GM19239 (cell line): ENCODE measurements at places on chromosomes 3 and 15.
A peak's percentile ranks its signal among the peaks of the same experiment; 100 is the strongest.

- DNase-seq, result no peak
These were observed 305.8 kb upstream of the THBS1 start for GRCh38 chr15:39275066-39275465.

- no peak for DNase-seq
These were observed 102.6 kb downstream of the EFL1 start for GRCh38 chr15:82159922-82160321.

DNA sequence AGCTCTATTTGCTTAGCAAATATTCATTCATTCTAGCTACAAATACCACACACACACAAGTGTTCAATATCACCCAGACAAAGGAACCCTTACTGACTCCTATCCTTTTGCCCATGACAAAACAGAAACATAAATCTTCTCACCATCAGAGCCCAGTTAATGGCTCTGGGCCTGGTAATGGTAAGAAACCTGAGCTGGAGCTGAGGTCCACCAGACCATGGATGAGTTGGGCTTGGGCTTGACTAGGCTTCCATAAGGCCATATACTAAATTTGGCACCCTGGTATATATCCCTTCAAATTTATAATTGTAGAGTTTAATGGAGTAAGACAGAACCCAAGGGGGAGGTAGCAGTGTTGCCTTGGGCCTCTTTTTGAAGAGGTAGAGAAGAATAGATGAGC is 29.4 kb downstream of the GPR176 start:
- no peak for DNase-seq

DNA sequence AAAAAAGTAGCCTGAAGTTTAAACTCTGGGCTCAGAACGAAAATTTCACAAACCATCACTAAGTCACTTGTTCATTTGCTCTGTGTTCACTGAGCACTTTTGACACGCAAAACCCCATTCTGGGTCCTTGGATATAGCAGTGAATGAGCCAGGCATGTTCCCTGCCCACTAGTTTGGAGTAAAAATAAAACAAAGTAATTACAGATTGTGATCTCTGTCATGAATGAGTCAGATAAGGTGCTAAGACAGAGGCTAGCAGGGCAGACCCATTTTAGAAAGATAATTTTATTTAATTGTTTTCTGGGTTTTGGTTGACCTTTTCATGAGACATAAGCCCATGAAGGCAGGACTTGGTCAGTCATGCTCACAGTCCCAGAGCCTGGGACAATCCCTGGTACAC is 84.1 kb upstream of the ARHGEF3 start:
- no peak for DNase-seq

DNA sequence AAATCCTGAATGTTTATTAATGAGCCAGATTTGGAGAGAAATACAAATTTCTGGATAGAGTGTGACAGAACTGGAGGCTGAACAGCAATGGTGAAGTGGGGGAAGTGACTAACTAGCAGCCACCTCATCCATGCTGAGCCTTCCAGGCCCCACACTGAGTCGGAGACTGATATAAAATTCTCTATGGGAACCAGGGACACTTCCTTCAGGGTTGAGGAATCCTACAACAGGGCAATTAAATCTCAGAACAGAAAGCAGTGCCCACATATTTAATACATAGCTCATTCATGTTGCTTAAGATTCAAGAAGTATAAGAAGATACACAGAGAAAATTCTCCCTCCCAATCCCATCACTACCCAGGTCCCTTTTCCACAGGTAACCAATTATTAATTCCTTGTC is 49.3 kb downstream of the HACD2 start:
- DNase-seq, result no peak

DNA sequence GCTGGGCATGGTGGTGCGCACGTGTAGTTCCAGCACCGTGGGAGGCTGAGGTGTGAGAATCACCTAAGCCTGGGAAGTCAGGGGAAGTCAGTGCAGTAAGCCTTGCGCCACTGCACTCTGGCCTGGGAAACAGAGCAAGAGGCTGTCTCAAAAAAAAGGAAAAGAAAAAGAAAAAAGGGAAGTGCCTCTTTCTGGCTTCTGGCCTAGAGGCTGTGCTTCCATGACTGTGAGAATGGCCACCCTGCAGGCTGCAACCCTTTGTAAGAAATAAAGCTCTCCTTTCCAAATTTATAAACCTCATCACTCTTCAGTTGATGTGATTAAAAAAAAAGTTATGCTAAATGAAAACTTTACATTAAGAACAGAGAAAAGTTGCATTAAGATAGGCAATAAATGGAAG is 774.3 kb downstream of the TUSC7 start:
- DNase-seq, result no peak

DNA sequence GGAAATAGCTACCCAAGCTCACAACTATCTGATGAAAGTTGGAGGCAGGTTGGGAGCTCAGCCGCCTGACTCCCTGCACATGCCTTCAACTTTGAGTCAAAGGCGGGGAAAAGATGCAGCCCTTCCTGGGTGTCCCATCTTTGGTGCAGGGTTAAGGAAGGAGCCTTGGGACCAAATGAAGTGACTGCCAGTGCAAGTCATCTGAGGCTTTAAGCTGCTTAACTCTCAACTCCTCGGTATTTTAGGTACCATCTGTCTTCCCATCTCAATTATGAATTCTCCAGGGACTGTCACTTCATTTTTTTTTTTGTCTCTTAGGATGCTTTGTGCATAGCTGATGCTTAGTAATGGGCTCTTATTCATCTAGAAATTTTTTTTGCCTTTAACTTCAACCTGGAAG is 408.8 kb upstream of the C2CD4B start:
- DNase-seq, result no peak

GRCh38 chr3:6750782-6751181 is 110.1 kb upstream of the GRM7 start:
- no peak for DNase-seq

DNA sequence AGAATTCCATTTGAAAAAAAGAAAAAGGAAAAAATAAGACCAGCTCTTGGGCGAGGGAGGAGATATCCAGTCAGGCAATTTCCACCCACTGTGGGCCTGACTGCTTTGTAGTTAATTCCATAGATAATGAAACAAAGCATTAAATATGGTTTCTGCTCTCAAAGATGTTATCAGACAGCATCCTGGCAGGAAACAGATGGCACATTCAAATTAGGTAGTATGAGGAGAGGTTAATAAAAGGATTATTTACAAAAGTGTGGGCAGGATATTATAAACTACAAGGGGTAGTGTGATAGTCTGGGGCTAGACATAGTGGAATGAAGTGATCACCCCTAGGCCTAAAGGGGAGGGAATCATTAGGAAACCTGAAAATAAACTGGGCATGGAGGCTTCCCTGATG is 193.2 kb downstream of the CLSTN2 start:
- DNase-seq, result no peak

- no peak for DNase-seq
These were observed 2.9 kb downstream of the SCN5A start for GRCh38 chr3:38646630-38647029.

DNA sequence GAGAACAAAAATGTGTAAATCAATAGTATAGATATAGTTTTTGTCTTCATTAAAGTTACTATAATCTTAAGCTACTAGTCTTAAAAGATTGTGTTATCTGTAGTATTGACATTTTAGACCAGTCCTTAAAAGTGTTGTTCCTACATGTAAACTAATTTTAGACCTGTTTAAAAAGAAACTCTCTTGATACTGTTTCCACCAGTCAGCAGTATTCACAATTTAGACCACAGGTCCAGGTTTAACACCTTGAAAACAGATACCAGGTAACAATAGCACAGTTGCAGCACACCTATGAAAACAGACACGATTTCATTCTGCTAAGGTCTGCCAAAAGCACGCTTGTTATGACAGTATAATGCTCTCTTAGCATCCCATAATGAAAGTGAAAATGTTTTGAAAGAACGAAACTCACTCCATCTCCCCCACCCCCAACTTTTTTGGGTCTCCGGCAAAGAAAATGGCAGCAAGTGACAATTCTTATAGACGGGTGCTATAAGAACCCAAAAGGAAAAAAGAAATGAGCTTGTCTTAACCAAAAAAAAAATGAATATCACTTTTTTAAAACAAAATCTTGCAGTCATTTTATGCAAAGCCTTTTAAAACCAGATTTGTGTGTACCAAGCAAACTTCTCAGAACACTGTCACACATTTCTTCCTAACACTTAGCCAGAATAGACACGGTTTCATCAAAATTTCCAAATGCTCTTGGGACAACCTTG is 1.6 kb downstream of the EIF4E3 start:
- peak; percentile 25 for DNase-seq

DNA sequence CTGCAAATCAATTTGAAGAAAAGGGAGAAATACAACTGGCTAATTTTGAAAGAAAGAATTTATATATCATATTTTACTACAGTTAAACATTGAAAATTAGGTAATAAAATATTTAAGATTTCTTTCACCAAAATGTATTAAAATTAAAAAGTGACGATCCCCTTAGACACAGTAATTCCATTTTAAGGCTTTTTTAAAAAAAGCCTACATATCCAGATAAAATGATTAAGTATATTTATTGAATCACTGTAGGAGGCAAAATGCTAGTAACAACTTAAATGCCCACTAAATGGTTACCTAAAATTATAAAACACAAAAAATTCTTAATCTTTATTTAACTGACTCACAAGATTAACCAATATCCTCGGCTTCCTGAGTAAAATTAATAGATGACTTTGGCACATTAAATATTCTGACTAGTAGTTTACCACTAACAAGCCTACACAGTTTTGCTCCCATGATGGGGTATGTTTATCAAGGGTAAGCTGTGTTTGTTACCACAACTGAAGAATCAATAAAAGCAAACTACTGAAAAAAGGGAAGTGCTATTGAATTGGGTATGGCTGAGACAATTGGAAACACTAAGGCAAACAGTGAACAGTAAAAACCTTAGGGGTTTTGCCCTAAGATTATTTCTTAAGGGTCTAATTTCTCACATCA is 28.4 kb downstream of the ANKRD28 start:
- DNase-seq, result no peak

- DNase-seq, result no peak
These were observed 30.5 kb downstream of the ALS2CL start for GRCh38 chr3:46662771-46663551.

GRCh38 chr3:94420931-94421330 is 358.1 kb downstream of the NSUN3 start:
- DNase-seq, result no peak

- no peak for DNase-seq
These were observed 100.7 kb downstream of the ZIC4 start for GRCh38 chr3:147305533-147306250.

GRCh38 chr3:183699238-183699947 is 1.8 kb downstream of the YEATS2 start:
- DNase-seq, result no peak

DNA sequence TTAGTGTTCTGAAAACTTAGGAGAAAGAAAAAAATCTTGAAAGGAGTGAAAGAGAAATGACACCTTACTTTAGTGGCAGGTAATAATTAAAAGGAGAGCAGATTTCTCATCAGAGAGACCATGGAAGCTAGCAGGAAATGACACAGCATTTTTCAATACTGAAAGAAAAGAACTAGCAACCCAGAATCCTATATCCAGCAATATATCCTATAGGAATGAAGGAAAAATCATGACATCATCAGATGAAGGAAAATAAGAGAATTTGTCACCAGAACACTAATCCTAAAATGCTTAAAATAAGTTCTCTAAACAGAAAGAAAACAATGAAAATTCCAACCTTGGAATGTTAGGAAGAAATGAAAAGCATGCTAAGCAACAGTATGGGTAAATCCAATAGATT is 39.8 kb upstream of the MDFIC2 start:
- no peak for DNase-seq

- no peak for DNase-seq
These were observed 79.4 kb downstream of the RPLP1 start for GRCh38 chr15:69532066-69532465.

DNA sequence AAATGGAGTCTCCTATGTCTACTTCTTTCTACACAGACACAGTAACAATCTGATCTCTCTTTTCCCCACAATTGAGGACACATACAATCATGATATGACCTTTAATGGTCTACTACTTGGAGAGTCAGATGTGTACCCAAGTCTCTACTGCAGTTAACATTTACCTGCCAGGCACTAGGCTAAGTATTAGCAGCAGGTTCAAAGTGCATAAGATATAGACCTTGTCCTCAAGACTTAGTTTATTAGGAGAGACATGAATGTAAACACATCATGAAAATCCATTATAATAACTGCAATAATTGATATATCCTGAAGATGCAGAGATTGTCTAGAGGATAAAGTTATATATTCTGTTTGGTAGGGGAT is 3.1 kb downstream of the SLC35A5 start:
- DNase-seq, result no peak

- no peak for DNase-seq
These were observed 45.7 kb downstream of the CHSY1 start for GRCh38 chr15:101206176-101206591.

- DNase-seq, result no peak
These were observed 65.7 kb downstream of the MYLK start for GRCh38 chr3:123818324-123818920.

DNA sequence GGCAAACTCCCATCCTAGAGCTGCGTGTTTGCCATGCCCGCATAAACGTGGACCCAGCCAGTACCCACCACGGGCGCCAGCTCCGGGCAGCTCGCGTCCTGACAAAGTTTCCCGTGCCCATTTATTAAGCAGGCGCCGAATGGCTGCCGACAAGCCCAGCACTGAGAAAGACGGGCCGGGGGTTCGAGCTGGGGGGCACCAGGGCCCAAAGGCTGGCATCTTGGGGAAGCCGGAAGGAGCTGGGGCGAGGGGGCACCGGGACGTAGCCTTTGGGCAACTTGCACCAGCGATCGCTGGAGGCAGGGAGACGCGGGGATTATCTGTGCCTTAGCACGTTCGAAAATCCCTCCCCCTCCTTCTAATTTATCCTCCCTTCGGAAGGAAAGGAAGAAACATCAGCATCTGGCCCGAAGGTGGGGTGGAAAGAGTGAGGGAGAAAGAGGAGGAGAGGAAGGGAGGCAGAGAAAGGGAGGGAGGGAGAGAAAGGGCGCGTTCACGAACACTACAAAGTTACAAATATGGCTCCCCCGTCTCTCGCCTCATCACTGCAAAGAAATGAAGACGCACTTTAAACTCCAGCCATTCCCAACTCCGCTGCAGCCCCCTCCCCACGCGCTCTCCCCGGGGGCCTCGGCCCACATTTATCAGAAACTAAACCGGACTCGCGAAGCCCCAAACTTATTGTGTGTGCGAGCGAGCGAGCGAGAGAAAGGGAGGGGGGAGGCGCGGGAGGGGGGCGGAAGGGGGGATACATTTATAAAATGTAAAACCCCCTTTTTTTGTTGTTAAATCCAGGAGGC is 1.0 kb downstream of the ANP32A start:
- no peak for DNase-seq

DNA sequence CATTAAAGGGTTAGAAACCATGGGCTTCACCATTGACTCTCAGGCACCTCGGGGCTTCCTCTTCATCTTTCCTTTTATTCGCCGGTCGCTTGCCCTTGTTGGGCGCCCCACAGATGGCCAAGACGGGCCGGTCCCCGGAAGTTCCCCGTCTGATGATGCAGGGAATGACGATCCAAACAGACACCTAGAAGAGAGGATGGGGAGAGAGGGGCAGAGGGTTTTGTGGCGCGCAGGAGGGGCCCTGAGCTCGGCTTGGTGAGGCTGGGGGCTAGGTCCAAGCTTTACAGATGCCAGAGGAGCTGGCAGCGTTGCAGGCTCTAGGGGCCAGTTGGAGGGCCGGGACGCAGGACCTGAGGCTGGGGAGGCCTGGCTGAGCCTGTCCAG is 532 bp upstream of the ESYT3 start:
- DNase-seq, result no peak
